ENCODE measurements at places on chromosomes 6 and 20. TPM values are rescaled to one million over a fixed set of nuclear protein-coding genes. Genes with fewer than 3 reads are reported as not detected.

GRCh38 chr6:169498916-169499513, 202.8 kb downstream of the WDR27 start:
- no peak for DNase-seq

DNA sequence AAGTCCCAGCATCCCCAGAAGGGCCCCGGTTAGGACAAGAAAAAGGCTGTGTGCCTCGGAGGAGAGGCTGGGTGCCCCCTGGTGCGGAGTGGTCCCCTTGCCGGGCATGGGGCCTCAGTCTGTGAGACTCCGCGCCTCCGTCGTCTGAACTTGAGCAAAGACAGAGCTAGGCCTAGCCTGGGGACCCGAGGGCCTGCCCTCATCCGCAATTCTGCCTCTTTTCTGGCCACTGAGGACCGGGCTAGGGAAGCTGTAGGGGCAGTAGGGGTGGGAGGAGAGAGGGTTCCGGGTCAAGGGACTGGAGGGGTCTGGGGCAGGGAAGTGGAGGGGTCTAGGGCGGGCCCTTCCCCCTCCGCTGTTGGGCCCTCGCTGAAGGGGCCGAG, 550 bp upstream of the HSPA12B start:
- DNase-seq, result no peak

- peak; percentile 71 for DNase-seq
Measured at GRCh38 chr6:73657201-73657600, 3.4 kb upstream of the SLC17A5 start.

DNA sequence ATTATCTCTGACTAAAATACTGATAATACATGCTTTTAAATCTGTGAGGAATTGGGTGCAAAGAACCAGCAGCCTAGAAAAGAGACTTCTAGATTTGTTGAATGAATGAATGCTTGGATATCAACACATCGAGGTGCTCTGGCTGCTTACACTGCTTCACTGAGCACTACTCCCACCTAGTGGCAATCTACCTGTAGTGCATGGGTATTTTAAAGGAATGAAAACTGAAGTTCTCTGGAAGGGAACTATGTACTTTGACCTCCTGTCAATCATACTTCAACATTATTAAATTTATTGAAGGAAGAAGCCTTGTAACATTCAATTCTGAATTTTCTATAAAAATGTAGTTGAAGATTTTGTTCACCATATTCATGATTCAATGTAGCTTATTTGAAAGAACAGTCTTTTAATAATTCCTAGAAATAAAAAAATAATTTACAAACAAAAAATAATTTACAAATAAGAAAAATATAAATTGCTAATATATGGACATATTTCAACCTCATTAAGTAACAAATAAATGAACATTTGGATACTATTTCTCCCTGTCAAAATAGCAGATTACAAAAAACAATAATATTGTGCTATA, 111.2 kb upstream of the MMS22L start:
- DNase-seq, result peak; percentile 15

DNA sequence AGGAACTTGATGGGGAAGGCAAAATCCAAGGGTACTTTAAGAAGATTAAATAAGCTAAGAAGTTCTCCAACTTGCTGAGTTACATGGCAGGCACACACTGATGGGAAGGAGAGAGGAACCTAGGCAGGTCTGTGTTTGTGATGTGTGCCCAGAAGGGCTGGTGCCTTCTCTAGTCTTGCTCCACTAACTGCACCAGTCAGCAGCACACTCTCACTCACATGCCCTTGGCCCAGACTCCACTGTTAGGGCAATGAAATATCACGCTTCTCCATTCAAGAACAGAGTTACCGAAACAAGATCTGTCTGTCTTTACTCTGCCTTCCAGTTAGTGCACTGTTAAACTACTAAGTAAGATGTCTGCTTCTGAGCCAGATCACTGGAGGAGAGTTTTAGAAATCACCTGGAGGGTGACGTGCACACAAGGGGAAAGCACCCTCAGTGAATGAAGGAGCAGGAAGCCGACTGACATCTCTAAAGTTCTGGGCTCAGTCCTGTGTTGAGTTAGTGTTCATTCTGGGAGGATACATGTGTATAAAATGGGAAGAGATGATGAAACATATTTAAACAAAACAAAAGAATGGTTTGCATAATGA, 251.1 kb downstream of the FOXC1 start:
- DNase-seq, result no peak

- DNase-seq, result no peak
Measured at GRCh38 chr6:143528164-143528811, 16.8 kb upstream of the FUCA2 start.

DNA sequence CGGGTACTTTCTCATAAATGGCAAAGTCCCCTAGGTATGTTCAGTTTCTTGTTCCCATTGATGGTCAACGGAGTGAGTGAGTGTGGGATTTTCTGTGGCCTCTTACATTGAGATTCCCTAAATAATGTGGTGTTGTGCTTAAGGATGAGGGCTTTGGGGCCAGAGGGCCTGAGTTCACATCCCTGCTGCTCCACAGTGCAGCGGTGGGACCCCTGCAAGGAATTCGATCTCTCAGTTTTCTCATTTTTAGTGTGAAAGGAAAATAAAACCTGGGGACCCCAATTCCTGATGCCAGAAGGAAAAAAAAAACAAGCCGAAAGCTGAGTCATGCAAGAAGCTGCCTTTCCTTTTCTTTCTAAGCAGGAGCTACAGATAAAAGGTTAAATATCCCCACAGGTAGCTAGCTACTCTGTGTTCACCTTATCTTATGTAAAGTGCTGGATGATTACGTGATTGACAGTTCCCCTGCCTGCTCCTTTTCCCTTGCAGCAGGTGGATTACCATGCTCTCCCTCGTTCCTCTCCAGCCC, 120.2 kb upstream of the CLDN20 start:
- no peak for DNase-seq

DNA sequence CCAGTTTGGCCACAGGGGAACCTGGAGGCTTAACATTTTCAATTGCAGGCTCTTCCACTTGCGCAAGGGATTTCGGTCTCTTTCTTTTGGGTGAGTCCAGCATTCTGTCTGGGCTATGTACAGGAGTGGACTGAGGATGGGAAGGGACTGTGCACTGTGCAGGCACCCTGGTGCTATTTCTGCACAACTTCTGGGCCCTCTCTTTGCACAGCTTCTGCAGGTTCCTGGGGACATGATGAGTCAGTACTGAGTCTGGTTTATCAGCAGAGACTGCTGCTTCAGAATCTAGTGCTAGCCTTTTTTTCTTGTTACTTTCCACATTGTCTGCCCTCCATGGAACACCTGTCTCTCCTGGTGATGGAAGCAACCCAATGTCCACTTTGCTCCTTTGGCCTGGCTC, 78.5 kb upstream of the ASF1A start:
- DNase-seq, result no peak

DNA sequence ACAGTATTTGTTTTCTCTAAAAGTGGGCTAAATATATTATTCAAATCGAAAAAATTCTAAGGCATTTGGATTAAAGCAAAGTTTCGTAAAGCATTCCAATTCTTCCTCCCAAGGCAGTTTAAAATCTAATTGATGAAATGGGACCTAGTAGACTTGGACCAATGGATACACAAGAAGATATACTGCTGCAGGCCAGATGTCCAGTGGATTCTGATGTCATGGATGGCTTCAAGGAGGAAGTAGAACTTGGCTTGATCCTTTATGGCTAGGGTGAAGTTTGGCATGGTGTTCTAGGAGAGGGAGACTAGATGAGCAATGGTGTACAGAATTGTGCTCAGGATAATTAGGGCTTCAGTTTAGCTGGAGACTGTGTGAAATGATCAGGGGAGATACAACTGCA, 559.5 kb upstream of the MMS22L start:
- no peak for DNase-seq

- DNase-seq, result no peak
Measured at GRCh38 chr20:46272389-46273047, 35.8 kb downstream of the CDH22 start.

DNA sequence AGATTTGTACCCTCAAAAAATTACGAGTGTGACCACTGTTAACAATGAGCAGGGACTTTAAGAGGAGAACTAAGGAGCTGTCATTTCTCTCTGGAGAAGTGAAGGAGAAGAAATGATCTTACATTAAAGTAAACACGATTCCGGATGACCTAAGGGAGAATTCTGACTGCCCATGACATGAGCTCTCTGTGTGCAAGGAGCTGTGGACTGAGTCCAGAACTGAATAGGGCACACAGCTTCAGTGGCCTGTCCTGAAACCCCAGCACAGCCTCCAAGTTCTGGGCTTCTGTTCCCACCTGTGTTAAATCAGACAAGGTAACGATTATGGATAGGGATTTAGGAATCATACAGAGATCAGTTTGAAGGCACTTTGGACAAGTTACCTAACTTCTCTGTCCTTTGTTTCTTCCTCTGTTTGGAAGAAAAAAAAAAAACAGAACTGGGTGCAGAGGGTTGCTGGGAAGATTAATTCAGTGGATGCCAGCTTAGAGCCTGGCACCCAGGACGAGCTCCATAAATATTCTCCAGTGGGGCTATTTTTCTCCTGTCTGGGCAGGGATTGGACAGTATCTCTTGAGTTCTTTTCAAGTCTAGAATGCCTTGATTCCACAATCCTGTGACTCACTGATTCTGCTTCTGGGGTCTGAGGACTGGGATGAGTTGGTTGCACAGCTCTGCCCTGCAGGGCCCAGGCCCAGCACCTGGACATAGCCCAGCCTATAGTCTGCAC, 65.7 kb downstream of the MRPL14 start:
- DNase-seq, result no peak

- no peak for DNase-seq
Measured at GRCh38 chr6:137704802-137705159, 162.3 kb upstream of the TNFAIP3 start.

DNA sequence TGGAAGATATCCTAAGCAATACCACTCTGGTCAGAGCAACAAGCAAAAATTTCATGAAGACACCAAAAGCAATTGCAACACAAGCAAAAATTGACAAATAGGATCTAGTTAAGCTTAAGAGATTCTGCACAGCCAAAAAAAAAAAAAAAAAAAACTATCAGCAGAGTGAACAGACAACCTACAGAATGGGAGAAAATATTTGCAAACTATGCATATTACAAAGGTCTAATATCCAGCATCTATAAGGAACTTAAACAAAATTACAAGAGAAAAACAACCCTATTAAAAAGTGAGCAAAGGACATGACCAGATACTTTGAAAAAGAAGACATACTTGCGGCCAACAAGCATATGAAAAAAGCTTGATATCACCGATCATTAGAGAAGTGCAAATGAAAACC, 20.0 kb upstream of the AHI1 start:
- no peak for DNase-seq

DNA sequence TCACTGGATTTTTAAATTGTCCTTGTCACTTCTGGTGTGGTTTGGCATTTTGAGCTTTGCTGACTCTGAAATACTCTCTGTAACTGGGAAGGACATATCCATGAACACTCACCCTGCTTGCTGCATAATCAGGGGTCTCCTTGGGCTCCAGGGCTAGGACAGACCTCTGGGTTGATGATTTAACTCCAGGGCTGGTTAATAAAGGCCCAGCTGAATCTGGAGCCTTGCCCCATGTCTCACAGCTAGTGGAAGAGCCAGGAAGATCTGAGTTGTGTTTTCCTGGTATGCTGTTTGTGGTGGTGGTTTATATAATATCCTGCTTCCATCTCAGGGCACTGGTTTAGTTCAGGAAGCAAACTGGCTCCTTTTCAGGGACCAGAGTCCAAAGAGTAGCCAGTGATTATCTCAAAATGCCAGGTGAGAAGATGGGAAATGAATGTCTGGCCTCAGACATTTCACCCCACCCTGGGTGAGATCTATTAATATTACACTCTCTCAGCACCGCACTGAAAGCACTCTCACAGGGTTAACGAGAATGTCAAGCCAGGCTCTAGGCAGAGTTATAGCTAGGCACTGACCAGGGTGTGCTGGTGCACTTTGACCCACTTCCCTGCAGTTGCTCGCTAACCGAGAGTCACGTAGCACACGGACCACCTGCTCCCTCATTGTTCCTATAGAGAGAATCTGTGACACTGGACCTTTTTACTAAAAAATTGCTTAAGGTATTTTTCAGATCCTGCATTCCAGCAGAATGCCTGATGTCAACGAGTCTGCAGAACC, 90.1 kb upstream of the SLC22A16 start:
- no peak for DNase-seq

- no peak for DNase-seq
Measured at GRCh38 chr20:20198011-20198410, 145.7 kb downstream of the CFAP61 start.

- no peak for DNase-seq
Measured at GRCh38 chr20:41318271-41318649, 729 bp upstream of the ZHX3 start.

- no peak for DNase-seq
Measured at GRCh38 chr20:57434390-57434700, 43.1 kb downstream of the RBM38 start.

DNA sequence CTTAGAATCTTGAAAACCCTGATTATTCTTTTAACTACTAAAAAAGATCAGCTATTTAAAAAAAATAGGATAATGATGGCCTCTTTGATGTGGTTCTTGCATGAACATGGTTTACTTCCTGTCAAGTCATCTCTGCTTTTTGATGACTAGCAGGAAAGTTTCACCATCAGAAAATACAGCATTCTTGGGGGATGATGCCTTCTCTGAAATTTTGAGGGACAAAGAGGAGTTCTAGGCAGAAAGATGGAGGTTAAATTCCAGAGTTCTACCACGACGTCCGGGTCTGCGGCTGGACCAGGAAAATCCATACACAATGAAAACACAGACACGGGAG, 130.4 kb downstream of the OLIG3 start:
- peak; percentile 34 for DNase-seq

GRCh38 chr20:34951252-34951651, 4.4 kb downstream of the GSS start:
- no peak for DNase-seq

GRCh38 chr20:25848222-25848621, 151.6 kb upstream of the ZNF337 start:
- no peak for DNase-seq

GRCh38 chr6:142728910-142729481, 216.0 kb downstream of the HIVEP2 start:
- no peak for DNase-seq

DNA sequence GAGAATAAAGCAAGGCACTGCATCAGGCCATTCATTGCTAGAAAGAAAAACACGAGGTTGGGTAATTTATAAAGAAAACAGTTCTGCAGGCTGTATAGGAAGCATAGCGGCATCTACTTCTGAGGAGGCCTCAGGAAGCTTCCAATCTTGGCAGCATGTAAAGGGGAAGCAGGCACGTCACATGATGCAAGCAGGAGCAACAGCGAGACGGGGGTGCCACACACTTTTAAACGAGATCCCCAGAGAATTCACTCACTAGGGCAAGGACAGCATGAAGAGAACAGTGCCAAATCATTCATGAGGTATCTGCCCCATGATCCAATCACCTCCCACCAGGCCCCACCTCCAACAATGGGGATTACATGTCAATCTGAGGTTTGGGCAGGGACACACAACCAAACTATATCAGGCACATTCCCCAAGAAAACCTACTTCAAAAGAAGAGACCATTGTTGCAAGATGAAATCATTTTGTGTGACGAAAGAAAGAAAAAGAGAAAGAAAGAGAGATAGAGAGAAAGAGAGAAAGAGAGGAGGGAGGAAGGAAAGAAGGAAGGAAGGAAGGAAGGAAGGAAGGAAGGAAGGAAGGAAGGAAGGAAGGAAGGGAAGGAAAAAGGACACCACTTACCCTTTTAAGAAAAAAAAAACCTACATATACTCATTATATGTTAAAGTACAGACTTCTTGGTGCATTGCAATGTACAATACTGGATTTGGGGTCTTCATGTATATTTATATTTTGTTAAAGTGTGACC, 95.9 kb upstream of the PLEKHG1 start:
- DNase-seq, result no peak

The MAN1A1 gene
- 13.3 TPM for total RNA-seq

The ANKEF1 gene
- 11.1 TPM for total RNA-seq

The SLC22A1 gene
- total RNA-seq, result 0.25 TPM

The CDK19 gene
- total RNA-seq, result 34.0 TPM

The VNN1 gene
- total RNA-seq, result 0.65 TPM

The SYNDIG1 gene
- 0.35 TPM for total RNA-seq

The ENPP5 gene
- 8.0 TPM for total RNA-seq

The DEFB132 gene
- total RNA-seq, result not detected
